SJSA1 (cell line): ENCODE measurements at places on chromosomes 3 and 15.

DNA sequence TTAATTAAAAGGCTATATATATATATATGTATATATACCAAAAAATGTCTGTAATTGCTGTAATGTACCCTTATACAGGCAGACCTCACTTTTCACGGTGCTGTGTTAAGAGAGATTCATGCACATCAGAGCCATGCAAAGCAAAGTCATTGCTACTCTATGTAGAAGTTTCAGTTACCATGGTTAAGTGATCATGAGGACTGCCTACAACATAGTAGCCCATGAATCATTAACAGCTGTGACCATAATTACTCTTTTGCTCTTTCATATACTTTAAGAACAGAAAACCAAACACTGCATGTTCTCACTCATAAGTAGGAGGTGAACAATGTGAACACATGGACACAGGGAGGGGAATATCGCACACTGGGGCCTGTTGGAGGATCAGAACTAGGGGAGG, 225.3 kb upstream of the EPHA3 start:
- DNase-seq: no peak

- peak; percentile 95 for DNase-seq
These were observed at the start of gene XXYLT1 for GRCh38 chr3:195270817-195271409. Gene XXYLT1 (minus strand): TSS chr3:195271159. CDS start chr3:195271058, 101 bp downstream.

- no peak for DNase-seq
These were observed 45.4 kb downstream of the SSR3 start for GRCh38 chr3:156509189-156510174.

DNA sequence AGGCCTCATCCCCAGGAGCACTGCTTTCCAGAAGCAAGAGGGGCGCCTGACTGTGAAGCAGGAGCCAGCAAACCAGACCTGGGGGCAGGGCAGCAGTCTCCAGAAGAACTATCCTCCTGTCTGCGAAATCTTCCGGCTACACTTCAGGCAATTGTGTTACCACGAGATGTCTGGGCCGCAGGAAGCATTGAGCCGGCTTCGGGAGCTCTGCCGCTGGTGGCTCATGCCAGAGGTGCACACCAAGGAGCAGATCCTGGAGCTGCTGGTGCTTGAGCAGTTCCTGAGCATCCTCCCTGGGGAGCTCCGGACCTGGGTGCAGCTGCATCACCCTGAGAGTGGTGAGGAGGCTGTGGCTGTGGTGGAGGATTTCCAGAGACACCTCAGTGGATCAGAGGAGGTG, 2.1 kb downstream of the ZKSCAN7 start:
- DNase-seq: no peak

GRCh38 chr15:45454814-45455213, 67.7 kb downstream of the SLC30A4 start:
- peak; percentile 90 for DNase-seq

DNA sequence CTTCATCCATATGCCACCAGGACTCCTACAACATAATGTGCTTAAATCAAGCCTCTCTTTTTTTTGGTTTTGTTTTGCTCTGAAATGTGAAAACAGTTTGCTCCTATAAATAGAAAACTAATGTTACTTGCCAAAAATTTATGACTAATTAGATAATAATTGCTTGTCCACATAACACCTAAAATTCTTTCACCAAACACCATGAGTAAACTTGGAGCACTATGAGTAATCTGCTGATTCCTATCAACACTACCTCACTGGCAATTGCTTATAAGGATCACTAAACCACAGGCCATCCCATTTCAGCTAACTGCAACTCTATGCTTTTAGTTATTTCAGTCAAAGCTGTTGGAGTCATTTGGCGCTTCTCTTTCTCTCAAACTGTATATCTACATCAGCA, 252.7 kb downstream of the EPHA3 start:
- DNase-seq: no peak

DNA sequence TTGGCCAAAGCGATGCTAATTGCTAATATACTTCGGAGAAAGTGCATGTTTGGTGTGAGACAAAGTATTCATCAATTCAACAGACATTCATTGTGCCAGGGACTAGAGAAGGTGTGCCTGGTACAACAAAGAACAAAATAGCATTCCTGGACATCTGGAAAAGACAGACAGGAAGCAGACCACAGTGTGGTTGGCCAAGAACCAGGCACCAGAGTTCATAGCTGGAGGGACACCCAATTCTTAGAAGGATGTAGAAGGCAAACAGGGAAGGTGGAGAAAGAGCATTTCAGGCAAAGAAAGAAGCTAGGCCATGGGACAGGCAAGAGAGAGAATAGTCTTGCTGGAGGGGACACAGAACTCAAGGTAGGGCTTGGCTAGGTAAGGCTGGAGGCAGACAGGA, 105.8 kb upstream of the ETV5 start:
- DNase-seq: no peak

DNA sequence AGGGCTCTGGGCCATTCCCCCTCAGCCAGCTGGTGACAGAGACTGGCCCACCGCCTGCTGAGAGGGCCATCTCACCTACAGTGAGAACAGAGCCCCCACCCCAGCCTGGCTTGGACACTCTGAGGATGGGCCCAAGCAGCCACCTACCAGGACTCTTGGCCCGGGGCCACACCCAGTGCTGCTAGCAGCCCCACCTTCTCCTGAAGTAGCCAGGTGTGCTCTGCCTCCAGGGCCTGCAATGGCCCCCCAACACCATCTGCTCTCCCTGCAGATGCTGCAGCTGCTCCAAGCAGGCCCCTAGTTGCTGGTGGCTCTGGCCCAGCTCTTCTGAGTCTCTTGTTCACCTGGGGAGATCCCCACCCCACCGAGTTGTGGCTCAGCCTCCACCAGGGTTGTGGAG, 6.8 kb upstream of the CLK3 start:
- no peak for DNase-seq

- no peak for DNase-seq
These were observed 27.8 kb downstream of the FNDC3B start for GRCh38 chr3:172066880-172067796.

DNA sequence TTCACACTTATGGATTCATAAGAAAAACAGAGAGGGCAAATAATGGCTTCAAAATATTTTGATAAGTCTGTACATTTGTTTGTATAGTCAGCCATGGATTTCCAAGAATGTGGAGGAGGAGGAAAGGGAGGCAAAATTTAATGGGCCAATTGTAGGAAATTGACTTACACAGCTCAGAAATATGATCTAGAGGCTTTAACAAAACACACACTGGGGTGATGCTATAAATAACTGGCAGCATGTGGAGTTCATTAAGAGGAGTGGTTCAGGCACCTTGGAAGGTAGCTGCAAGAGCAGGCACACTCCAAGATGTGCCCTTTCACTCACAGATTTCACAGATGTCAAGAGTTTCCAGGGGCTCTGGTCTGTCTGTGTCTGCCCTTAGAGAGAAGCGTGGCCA, 193.4 kb upstream of the RASGRP1 start:
- DNase-seq: peak; percentile 46

DNA sequence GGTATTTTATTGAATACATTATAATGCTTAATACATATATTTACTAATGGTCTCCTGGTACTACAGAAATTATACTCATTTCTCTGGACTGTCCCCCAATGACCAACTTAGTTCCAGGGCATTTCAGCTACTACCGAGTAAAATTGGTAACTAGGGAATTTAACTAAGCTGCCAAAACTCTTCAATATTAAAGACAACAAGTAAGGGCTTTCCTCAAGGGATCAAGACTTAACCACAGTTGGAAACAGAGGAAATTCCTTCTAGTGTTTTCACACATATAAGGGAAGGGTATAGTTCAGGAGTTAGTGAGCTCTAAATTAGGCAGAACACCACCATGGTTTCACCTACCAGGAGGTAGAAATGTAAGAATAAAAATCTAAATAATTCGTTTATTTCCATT, 357.4 kb downstream of the TBL1XR1 start:
- no peak for DNase-seq

DNA sequence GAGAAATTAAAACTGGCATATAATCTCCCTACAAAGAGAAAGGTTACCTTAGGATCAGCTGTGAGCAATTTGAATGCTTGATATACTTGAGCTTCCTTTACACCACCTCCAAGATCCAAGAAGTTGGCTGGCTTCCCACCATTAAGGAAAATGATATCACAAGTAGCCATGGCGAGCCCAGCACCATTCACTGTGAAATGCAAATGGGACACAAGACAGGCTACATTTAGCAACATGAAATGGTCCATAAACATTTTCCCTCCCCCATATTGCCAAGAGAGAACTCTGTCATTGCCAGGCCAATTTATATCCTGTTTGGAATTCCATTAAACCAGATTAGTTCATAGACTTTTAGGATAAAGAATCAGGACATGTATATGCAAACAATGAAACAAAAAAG, 158.7 kb downstream of the SUCLG2 start:
- DNase-seq: no peak

DNA sequence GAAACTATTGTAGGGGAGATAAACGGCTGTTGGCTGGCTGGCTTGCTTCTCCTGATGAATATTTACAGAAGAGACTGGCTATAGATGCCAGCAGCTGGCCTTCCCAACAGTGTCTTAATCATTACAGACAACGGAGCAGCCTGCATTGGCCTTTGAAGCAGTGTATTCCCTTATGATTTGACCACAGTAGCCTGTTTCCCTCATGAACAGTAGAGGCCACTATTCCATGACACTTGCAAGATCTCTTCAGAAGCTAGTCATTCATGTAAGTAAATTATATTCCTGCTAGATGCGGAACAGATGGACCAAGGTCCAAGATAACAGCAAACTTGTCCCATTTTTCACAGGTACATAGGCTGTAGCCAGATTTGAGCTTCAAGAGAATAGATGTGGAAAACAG, 47.3 kb downstream of the TMCO5A start:
- peak; percentile 11 for DNase-seq

DNA sequence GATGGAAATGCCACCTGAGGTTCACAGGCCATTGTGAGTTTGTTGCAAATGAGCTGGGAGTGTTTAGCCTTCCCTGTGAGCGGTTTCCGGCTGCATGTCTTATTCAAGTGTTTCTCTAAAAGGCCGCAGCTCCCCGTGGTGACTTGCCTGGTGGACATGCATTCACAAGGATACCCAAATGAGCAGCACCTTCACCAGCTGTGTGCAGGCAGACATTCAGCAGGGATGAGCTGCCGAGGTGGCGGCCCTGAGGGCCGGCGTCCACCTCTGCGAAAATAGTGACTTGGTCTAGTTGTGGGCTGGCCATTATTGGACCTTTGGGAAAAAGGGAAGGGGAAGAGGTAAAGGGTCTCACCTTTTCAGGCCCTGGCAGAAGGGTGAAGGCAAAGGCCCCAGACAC, 23.4 kb downstream of the SPSB4 start:
- no peak for DNase-seq

DNA sequence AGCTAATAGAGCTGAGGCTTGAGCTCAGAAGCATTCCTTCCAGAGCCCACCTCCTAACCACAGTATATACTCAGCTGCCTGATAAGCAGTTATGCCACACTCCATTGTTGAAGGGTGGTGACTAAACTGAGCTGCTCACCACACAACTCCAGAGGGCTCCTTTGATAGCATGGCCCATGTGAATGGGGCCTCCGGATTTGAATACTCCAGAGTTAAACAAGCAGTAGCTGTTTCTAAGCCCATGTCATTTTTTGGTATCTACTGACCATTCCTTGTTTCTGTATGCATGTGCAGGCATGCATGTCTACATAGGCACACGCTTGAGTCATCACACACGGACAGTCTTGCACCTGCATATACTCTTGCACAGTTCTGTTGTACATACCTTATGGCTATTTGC, 28.9 kb downstream of the IGSF10 start:
- DNase-seq: peak; percentile 58
